Central memory CD4-positive, alpha-beta T cell (primary cell): ENCODE measurements at places on chromosomes 4 and X.
A peak's percentile ranks its signal among the peaks of the same experiment; 100 is the strongest.

DNA sequence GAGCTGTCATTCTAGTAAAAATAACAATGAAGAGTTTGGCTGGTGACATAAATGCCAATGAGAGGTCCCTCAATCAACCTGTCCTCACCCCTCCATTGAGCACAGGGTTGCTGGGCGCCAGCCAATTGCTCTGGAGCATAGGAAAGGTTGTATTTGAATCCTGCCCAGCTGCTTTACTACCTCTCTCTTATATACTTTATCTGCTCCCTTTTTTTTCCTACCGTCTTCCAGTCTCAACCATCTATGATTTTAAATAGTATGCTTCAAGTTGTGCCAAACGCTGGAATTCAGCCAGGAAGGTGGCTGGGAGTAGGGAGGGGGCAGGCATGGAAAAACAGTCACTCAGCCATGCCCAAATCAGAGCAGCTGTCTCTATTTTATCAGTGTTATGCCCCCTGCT lies 153.8 kb downstream of the NR3C2 start:
- DNase-seq, result no peak

DNA sequence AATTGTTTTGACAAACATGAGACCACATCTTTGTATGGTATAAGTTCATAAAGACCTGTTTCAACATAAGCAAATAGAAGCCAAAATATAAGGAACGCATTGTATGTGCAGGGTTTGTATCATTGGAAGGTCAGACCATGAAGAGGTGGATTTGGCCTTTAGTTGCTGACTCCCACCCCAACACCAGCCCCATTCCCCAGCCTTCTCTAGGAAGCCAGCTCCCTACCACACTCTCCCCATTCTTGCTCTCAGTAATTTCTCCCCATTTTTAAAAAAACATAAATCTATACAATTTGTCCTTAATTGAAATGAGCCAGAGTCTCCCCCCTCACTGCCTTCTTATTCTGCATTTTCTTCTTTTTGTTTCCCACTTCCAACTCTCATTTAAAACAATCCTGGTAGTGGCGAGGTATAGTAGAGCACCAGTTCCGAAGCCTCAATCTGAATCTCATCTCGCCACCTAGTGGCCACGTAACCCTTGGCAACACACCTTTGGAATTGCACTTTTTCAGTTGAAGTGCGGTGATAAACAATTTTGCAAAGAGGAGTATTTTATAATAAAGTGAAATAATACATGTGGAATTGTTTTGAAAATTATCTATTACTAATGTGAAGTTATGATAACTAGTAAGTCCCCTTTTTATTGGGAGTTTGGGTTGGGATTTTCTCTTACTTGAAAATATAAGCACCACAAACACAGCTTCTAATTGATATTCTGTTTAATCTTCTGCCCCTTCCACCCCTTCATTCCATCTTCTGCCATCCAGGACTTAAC lies 126.6 kb downstream of the ASB9 start:
- peak; percentile 24 for DNase-seq

GRCh38 chr4:5995901-5996623 lies 22.2 kb downstream of the C4orf50 start:
- no peak for DNase-seq

DNA sequence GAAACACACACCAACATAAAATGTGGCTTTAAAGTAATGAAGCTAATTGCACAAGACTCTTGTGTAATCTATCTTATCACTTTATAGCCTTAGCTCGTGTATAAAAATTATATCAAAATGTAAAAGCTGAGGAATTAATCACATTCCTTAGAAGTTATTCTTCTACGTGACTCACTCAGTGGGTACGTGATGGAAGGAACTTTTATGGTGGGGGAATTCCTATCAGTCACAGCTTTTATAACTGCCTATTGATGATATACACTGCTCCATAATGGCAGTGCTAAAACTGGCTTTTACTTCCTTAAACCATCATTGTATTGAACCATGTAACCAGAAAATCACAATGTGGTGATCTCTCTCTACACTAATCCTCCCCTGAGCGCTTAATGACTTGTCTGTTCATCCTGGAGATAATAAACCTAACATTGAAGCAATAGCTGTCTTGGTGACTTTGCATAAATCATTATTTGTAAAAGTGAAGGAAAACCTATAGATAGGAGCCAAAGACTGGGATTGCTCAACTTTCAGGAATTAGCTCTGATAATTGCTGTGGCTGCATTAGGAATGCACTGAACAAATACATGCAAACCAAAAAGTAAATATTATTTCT lies 276.7 kb downstream of the GBA3 start:
- DNase-seq, result no peak

GRCh38 chr4:78311306-78311705 lies 240.3 kb upstream of the ANXA3 start:
- DNase-seq, result no peak

DNA sequence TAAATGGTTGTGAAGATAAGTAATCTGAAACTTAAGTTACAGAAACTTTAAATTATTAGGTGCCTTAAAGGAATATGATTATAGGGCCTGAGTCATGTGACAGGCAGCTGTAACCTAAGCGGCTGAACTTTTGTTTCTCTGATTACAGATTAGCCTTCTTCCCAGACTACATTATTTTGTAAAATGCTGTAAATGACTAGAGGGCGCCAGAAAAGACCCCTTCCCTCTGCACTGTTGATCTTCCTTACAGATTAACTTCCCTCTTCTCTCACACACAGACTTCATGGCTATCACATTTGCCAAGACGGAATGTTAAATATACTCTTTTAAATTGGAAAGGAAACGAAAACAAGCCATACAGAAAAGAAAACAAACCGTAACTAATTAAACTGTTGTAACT lies 96.6 kb downstream of the EVC2 start:
- no peak for DNase-seq

GRCh38 chrX:68761086-68761485 lies 67.7 kb upstream of the EFNB1 start:
- DNase-seq, result no peak

- no peak for DNase-seq
These were observed 283.9 kb downstream of the IDS start for GRCh38 chrX:149221230-149221629.

GRCh38 chr4:48290146-48290772 lies 20.6 kb upstream of the TEC start:
- no peak for DNase-seq

- no peak for DNase-seq
These were observed 91.5 kb upstream of the ANKRD50 start for GRCh38 chr4:124804041-124804440.

- no peak for DNase-seq
These were observed 94.3 kb upstream of the PLAC1 start for GRCh38 chrX:134752558-134752957.

- no peak for DNase-seq
These were observed 1352.4 kb downstream of the ARAP2 start for GRCh38 chr4:34891892-34892291.

GRCh38 chr4:180827232-180828009 lies 1415.8 kb upstream of the TENM3 start:
- DNase-seq, result no peak

DNA sequence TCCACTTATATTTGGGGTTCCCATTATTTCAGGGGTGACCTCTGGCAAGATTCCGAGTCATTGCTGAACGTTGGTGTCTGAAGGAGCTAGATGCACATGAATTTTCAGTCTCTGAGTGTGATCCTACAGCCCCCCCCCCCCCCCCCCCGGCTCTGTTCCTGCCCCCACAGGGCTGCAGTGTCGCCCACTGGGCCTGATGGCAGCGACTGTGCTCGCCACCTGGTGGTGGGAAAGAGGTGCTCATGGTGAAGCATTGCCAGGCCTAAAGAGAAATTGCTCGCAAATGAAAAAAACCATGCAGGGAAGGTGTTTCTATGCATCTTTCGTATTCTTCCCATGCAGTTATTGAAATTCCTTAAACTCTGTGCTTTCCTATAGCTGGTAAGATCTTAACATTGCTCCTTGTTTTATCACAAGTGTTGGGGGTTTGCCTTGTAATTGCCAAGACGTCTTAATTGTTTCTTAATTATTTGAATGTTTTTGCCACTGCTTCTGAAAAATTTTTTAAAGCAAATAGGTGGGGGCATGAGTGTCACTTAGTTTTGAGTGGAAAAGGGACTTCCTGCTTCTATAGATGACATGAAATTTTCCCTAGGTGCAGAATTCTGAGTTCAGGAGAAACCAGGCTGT lies 63.2 kb downstream of the CLDN22 start:
- DNase-seq, result peak; percentile 13

- DNase-seq, result no peak
These were observed 25.7 kb upstream of the SHISA3 start for GRCh38 chr4:42371305-42372252.

- no peak for DNase-seq
These were observed 159.2 kb downstream of the SPRY1 start for GRCh38 chr4:123555807-123556273.

DNA sequence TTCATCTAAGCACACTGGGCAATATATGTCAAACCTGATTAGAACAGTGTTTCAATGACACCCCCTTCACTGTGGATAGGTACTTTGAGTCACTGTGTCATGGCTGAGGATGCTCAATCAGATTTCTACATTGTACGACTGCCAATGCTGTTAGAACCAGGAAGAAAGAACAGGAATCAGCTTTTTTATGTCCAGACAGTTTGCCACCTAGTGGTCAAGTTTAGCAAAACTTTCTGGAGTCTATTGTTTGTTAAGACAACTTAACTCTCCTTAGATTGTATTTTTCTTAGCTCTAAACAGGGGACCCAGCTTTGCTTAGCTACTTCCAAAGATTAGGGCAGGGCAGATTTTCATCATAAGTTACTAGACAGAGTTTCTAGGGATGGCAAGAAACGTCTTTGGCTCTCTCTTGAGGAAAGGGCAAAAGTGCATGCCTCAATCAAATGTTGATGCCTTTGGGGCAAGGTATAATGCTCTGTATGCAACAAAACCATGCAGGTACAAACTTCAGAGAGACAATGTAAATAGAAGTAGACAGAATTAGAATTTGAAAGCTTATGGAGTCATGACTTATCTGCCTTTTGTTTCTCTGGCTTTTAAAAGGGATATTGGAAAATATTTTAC lies 40.5 kb upstream of the BMP3 start:
- peak; percentile 43 for DNase-seq

DNA sequence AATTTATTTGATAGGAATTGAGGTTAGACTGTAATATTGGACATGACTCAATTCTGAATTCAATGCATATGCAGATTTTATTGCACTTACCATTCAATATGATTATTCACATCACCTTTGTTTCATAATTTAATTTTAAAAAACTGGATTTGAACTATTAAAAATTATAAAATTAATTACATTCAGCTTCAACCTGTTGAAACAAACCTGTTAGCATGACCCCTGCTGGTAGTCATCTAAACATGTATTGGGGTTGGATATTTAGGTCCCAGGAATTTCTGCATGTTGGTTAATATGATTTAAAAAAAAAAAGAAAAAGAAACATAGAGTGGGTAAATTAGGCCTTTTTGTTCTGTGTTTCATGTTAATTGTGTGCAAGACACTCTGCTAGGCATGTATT lies 85.9 kb downstream of the ARSJ start:
- no peak for DNase-seq

GRCh38 chr4:139273835-139274234 lies 6.2 kb downstream of the MGARP start:
- no peak for DNase-seq

DNA sequence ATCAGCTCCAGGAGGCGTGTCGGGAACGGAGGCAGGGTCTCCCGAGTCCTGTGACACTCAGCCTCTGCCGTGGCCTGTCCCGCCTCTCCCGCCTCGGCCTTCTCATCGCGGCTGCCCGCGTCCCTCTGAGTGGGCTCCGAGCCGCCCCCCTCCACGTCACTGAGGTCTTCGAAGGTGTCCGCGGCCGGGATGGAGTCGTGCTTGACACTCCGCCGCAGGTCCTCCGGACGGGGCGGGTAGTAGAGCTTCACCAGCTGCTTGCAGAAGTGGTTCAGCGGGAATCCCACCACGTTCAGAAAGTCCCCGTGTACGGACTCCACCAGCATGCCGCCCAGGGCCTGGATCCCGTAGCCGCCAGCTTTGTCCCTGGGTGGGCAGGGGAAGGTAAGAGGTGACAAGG lies 25.0 kb downstream of the ASMTL start:
- no peak for DNase-seq

- no peak for DNase-seq
These were observed 58.2 kb upstream of the C4orf50 start for GRCh38 chr4:6076391-6076790.

DNA sequence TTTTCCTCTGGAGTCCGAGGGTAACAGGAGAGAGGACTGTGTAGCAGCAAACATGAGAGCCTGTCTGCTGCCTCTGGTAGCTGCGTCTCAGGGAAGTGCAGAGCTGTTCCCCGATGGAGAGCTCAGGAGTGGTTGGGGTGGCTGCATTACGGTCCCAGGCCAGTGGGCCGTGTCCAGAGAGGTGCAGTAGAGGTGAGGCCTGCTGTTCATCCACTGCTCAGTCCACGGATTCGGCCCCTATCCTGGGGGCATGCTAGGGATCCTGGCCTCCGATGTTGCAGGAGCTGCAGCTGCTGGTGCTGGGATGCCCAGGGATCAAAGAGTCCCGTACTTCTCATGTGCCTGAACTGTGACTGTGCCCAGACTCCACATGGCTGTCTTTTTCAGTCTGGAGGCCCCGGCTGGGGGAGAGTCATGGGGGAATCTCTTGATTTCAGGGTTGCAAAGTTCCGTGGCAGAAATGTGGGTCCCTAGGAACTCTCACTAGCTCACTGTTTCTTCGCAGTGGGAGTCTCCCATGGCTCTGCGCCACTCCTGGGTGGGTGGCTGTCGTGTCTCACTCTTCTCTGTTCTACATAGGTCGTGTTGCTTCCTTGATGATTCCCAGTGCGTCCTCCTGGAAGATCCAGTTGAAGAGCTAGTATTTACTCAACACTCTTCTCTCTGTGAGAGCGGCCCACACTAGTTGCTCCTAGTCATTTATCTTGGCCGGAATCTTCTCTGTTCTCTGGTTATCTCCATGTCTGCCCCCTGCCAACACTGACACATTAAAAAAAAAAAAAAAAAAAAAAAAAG lies 109.5 kb upstream of the CENPE start:
- DNase-seq, result no peak

DNA sequence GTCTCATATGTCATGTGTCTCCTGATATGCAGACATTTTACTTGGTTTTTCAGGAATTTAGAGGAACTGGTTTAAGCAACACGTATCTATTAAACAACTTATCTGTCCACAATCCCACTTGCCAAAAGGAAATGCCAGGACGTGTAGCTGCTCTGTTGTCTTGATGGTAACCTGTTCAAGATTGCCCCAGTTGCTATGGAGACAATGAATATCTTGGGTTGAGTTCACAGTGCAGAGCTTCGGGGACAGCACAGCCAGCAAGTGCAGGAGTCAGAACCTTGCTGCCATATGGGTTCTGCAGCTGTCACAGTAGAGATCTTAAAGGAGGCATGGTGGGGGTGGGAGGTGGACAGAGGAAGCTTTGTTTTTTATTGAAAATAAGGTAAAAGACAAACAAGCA lies 28.7 kb upstream of the FAM9B start:
- no peak for DNase-seq

DNA sequence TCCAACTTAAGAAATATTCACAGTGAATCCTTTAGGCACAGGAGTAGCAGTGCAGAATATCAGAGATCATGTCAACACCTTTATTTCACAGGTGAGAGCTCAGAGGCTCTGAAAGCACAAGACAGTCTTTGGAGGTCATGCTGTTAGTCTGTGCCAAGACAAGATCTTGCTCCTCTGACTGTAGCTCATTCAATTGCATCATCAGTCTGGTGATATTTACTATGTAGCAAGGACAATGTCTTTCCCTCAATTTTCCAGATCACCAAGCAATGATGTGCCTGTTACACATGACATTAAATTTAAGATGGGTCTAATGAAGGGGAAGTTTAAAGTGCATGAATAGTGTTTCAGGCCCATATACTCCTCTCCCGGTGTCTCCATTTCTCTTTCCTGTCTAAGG lies 277.5 kb downstream of the IL15 start:
- DNase-seq, result no peak
